Central memory CD8-positive, alpha-beta T cell (primary cell): ENCODE measurements at places on chromosomes 1 and 21.

DNA sequence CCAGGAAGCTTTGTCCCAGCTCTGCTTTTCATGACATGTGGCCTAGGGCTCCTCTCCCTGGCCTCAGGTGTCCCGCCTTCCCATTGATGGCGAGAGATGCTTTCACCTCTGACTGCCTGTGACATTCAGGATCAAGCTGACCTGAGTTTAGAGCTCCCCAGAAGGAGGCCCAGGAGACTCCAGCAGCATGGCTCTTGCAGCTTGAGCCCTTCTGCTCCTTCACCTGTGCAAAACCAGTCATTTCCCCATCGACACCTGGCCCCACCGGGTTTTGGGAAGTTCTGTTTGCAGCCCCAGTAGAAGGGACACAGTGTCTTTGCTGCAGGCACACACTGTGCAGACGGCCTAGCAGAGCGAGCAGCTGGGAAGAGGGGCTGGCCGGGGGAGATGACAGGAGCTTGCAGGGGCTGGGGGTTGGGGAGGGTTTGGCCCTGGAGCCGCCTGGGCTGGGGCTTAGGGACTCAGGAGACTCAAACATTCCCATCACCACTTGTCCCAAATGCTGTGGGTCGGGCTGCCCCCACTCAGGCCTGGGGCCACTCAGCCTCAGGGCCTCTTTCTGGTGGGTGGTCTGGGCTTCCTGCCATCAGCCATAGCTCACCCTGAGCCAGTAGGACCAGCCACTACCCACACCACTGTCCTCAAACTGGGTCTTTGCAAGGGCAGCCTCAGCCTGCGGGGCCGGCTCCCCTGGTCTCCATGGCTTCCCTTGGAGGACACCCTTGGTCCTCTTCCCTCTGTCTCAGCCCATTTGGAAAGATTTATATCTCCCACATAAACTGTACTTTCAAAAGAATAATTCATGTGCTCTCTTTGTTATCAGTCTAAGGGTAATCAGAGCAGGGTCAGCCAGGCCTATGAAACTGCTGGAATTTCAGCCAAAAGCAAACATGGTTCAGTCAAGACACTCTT, 3.8 kb upstream of the EDN2 start:
- no peak for DNase-seq

GRCh38 chr1:200206340-200206739, 178.8 kb downstream of the NR5A2 start:
- DNase-seq, result no peak

GRCh38 chr1:163442895-163443294, 121.1 kb downstream of the NUF2 start:
- DNase-seq, result no peak

GRCh38 chr1:212359794-212360479, 54.7 kb downstream of the PACC1 start:
- DNase-seq, result no peak

DNA sequence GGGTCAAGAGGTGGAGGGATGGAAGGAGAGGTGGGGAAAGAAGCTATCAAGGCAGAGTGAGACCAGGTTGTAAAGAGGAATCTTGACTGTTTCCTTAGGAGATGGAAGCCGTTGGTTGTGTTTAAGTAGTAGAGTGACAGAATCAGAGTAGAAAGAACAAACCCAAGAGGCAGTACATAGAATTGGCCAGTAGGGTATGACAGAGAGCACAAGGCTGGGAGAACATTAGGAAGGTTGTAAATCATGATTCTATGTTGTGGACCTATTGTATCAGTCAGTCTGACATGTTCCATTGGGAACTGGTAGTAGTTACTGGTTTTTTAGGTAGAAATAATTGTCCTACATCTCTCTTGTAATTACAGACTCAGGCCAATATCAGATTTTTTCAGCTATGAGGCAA, 486.9 kb upstream of the USP24 start:
- no peak for DNase-seq

- DNase-seq, result no peak
These were observed 8.9 kb upstream of the CELSR2 start for GRCh38 chr1:109240158-109241152.

DNA sequence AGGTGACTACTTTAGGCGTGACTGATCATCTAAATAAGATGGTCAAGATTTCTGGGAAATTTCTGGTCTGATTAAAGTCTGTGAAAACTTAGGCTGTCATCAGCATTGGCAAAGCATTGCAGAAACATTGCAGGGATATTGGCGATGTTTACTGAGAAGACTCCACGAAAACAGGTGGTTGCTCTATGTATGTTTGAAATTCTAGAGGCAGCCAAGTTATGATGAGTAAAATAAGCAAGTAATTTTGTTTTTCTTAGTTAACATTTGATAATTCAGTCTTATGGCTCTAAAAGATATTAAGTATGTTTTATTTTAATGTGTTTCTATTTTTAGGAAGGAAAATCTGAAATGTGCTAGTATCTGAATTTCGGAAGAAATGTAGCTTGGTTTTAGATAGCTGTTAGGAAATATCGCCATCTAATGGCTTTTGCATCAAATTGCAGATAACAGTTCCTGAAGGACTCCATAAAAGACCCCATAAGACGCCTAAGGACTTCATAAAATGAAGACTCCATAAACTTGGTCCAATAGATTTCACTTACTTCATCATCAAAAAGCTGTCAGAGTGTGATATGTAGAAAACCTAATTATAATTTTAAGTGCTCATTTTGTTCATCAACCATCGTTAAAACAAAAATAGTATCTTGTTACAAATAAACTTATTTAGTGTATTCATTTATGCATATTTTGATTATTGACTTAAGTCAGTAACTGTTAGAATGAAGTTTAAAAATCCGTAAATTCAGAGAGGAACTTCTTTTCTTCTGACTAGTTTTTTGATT, 344.6 kb downstream of the RYR2 start:
- DNase-seq, result no peak

DNA sequence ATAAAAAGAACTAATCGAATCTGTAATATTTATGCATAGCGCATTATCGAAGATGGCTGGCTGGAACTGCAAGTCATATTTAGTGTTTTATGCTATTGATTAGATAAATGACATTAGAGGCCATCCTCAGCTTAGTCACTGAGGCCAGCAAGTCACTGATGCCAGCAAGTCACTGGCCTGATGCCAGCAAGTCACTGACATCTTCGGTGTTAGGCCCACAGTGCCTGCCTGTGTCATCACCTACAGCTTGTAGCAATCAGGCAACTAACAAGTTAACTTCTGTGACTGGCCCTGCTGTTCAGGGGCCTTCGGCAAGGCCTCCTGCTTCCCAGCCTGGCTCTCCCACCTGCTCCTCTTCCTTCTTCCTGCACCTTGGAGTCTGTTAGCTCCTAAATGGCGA, 65.6 kb upstream of the SCCPDH start:
- DNase-seq, result no peak

DNA sequence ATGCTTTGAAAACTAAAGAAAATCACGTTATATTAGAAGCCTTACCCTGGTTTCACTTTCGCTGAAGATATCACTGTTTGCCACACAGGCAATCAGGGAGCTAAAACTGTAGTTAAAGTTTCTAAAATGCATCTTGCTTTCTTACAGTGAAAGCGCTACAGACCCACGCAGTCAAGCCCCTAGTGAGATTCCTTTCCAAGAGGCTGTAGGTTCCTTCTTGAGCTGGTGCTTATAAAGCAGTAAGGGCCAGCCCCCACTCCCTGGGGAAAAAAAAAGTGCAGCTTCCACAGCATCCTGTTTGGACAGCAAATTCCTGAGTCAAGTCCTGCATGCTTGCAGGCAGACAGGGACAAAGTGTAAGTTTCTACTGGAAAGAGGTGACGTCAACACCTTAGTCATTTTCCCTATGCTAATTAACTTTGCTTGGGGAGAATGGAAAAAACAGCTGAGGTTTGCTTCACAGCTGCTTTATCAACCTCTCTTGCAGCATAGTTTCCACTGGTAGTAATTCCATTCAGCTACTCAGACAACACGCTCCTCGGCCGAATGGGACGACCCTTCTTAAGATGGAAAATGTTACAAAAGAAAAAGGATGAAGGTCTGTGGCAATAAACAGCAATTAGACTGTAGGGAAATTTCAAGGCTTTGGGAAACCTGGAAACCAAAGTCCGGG, 14.7 kb upstream of the KCNE1 start:
- no peak for DNase-seq

GRCh38 chr1:109392037-109392787, 5.5 kb downstream of the SORT1 start:
- DNase-seq, result no peak

GRCh38 chr1:169321539-169321938, 46.1 kb downstream of the NME7 start:
- DNase-seq, result no peak

- no peak for DNase-seq
These were observed 30.8 kb upstream of the TMEM125 start for GRCh38 chr1:43238991-43239469.

- no peak for DNase-seq
These were observed 1.2 kb downstream of the SZRD1 start for GRCh38 chr1:16367968-16368890.

GRCh38 chr1:239363930-239364329, 22.4 kb upstream of the CHRM3 start:
- no peak for DNase-seq

DNA sequence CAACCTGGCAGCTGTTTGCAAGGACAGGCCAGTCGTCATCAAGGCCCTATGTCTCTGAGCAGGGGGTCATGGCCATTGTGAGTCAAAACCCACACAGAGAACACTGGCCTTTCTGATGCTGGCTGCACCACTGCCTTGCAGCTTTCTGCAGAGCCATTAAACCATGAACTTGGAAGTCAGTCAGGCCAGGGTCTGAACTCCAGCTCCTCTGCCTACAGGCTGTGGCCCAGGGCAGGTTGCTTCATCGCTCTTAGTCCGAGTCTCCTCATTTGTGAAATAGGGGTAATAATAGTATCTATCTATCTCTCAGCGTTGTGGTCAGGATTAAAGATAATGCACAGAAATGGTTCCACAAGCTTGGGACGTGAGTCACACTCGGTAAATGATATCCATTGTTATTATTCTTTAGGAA, 35.8 kb upstream of the HIVEP3 start:
- DNase-seq, result no peak

DNA sequence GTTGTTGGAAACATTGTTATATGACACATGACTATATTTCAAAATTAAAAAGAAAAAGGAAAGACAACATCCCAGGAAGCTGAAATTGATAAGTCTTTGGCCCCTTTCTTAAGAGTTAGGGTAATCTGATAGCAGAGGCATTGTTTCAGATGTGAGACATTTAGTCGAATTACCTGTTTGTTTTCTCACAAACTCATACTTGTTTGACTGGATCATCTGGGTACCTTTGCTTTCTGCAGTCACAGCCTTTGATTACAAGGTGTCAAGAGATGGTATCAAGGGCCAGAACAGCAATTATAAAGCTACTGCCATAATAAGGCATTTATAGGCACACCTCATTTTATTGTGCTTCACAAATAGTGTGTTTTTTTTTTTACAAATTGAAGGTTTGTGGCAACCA, 136.3 kb downstream of the DUSP10 start:
- no peak for DNase-seq

DNA sequence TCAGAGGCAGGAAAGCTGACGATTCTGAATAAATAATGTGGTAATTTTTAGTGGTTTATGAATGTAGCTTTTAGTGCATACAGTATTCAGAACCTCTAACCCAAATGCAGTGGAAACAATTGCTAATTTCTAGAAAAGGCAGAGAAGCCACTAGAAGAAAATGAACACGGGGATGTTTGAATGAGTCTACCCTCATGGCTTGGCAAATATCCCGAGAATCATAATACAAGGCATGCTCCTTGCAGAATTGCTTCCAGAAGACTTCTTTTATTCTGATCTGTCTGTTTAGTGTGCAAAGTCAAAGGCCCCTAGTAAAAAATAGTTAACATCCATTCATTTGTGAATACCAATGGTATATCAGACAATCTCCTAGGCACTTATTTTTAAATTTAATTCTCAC, 246.8 kb downstream of the LMO4 start:
- no peak for DNase-seq

- no peak for DNase-seq
These were observed 9.5 kb downstream of the JAK1 start for GRCh38 chr1:64956733-64957441.

GRCh38 chr1:42940851-42941639, 17.6 kb downstream of the SLC2A1 start:
- DNase-seq, result no peak

DNA sequence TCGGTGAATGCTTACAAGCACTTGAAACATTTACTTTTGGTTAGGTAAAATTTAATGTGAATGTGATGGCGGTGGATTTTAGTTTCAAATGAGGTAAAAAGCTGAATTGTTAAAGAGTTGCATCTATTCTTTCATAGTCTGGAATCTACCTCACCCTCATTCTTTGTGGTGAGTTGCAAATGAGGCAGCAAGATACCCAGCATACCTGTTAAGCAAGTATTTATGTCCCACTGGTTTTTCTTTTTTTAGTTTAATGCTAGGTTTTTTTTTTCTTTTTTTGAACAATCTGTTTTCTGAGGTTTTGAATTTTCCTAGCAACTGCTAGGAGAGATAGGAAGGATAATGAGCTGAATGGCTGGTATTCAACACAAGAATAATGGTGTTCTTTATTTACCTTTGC, 127.9 kb upstream of the CACYBP start:
- DNase-seq, result no peak

DNA sequence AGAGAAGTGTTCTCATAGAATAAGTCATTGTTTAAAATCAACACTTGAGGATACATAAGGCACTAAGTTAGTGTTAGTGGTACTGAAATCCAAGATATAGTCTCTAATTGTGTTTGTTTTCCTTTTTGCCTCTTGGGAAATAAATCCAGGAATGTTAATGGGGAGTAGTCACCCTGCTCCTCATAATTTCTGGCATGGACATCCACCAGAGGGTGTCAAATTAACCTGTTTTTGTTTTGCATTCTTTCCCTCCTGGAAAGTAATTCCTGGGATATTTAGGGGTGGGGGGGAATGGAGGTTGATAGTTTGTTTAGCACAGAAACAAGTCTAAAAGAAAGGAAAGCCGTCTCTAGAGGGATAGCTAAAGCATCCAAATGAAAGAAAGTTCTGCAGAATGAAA, 87.8 kb upstream of the MAP1LC3C start:
- DNase-seq, result no peak

DNA sequence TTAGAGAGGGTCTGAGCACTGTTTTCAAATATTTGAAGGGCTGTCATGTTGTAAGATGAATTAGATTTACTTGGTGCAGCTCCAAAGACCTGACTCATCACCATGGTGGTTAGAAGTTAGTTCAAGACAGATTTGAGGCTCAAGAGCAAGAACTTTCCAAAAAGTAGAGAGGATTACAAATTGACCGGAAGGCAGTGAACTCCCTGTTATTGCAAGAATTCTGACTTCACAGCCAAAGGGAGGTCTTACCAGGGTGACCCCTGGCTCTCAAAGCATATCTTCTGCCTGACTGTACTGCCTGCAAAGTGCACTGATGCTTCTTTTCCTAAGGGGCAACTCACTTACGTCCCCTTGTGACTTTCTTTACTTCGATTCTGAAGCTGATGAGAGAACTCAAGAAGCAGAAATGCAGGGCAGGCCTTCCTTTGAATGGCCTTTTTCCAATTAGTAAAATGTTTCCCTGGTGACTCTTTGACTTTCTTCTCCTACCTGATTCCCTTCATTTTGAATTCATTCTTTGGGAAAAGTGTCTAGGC, 86.4 kb downstream of the NAV1 start:
- DNase-seq, result no peak
